Fibroblast of gingiva (primary cell): ENCODE measurements at places on chromosomes 12 and 14.

DNA sequence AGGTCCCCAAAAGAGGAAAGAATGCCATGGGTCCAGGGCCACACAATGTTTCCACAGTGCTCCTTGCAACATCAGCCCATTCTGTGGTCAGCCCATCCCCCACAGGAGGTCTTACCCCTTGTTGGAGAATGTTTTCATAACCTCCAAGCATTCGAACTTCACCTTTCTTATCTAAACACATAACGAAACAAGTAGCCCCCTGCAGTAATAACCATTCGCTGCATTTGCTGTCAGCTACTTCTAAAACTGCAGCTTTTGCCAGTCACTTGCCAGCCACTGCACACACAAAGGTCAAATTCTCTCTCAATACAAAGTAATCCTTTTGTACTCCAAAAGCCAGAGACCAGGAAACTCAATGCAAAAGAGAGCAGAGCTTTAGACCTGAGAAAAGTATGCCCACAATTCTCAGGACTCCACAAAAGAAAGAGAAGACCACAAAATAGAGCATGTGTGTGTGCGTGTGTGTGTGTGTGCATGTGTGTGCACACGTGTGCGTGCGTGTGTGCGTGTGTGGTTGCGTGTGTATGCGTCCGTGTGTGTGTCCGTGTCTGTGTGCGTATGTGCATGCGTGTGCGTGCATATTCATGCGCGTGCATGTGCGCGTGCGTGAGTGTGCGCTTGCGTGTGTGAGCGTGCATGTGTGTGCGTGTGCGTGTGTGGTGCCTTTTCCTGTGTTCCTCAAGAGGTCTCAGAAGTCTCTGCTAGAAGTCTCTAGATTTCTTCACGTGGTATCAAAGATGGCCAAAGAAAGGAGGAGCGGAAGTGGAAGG is 31.7 kb upstream of the NINJ2 start:
- no peak for DNase-seq

- DNase-seq = peak; percentile 40
Observed at GRCh38 chr14:74905595-74906142, 17.4 kb downstream of the RPS6KL1 start.

DNA sequence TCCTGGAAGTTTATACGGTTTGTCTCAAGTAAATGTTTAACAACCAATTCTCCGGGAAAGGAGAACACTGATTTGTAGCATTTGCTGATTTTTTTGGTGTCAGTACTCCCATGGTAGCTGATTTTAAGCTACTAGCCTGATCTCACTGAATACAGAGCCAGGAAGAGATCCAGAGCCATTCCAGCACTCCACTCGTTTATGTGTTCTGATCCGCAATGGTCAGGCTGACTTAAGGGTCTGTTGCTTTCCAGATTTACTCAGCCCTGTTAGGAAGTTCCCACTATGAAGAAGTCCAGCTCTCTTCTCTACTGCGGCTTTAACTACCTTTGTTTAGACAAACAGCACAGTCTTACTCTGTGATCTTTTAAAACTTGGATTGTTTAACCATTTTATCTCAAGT is 38.0 kb upstream of the NID2 start:
- DNase-seq = no peak

DNA sequence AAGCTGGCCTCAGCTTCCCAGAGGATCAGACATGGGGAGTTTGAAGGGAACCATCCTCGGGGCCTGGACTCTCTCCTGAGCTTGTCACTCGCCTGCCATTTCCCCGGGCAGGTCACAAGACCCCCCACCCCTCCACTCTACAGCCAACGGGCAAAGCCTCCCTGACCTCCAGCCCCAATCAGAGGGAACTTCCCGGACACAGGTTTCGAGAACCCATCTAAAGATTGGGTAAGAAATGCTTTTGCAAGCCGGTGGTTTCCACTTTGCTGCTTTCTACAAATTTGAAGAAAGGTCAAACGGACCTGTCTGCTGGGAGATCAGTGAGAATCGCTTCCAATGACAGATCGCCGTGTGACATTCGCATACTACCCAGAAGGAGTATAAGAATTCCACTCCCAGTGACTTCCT is 89.6 kb downstream of the SCARB1 start:
- peak; percentile 65 for DNase-seq

DNA sequence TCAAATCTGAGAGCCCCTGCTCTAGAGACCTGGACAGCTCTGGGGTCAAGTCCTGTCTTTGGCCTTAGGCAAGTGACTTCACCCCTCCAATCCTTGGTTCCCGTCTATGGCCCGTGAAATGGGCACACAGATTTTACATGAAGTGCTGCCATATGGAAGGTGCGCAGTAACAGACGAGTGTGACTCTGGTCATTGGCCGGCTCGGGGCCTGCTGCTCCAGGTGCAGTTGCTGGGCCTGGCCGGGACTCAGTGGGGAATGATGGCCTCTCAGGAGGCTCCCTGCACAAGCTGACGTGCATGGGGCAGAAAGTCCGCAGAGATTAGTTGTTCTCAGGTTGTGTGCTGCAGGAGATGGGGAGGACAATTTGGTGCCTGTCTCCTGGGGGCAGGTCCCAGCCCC is 14.0 kb upstream of the TESC start:
- DNase-seq = no peak

- DNase-seq = no peak
Observed at GRCh38 chr12:5506821-5507231, 74.9 kb downstream of the NTF3 start.

- no peak for DNase-seq
Observed at GRCh38 chr14:22985894-22986507, 3.6 kb upstream of the AJUBA start.

- no peak for DNase-seq
Observed at GRCh38 chr14:83912032-83912642, 1617.8 kb upstream of the FLRT2 start.

DNA sequence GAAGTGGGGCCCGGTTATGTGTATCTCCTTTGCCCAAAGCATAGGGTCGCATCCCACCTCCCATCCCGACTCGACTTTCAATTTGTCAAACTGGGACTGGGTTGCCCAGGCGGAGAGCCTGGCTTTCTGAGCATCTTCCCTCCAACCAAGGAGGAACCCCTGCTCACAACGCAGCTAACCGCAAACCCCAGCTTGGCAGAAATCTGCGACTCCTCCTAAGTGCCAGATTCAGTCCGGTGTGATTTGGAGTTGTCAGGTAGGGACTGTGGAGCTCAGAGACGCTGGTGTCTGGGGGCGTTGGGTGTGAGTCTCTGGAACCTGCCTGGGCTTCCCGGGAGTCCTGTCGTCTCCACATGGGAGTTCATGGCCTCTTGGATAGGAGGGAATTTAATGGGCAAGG is 1126.7 kb downstream of the AACS start:
- DNase-seq = no peak

DNA sequence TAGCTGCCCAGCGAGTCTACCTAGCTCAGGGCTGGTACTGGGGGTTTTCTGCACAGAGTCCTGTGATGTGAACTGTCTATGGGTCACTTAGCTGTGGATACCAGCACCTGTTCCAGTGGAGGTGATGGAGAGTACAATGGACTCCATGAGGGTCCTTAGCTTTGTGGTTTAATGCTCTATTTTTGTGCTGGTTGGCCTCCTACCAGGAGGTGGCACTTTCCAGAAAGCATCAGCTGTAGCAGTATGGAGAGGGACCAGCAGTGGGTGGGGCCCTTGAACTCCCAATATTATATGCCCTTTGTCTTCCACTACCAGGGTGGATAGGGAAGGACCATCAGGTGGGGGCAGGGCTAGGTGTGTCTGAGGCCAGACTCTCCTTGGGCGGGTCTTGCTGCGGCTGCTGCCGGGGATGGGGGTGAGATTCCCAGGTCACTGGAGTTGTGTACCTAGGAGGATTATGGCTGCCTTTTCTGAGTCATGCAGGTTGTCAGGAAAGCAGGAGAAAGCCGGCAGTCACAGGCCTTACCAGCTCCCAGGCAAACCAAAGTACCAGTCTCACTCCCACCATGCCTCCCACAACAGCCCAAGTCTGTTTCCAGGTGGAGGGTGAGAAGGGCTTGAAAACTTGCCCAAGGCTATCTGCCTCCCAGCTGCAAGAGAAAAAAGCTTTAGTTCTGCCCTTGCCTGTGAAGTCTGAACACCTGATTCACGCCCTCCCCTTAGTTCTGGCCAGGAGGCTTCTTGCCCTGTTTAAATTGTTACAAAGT is 163.0 kb upstream of the NUDT4 start:
- no peak for DNase-seq

DNA sequence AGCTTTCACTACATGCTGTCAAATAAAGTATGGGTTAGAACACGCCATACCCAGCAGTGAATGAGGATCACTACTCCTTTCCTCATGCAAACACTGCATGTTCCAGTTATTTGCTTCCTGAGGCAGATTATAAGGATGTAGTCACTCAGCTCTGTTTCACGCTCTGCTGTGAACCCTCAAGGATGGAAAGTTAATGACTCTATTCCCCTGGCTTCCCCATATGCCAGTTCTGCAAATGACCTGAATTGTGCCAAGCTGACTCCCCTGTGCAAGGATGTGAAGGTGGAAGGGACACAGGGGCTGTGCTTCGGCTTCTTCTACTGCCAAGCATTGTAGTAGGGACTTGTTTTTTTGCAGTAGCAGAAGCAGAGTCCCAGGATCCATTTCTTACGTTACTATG is 6.8 kb downstream of the IFI27L1 start:
- no peak for DNase-seq

DNA sequence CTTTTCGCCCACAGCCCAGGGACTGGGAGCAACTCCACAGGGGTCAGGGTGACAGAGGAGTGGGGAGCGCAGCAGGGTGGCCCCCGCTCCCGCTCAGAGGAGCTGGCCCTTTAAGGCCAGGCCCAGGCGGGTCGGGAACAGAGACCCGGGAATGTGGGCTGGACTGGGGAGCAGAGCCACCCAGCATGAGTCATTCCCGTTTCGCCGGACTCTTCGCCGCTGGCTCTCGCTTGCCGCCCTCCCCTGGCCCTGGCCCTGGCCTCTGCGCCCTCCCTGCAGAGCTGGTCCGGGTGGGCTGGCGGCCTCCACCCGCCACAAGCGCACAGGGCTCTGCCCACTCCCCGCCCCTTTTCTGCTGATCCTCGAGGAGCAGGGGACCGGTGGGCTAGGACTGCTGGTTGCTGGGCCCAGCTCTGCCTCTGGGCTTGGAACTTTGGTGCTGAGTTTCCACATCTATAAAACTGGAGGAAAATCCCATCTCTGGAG is 92.8 kb downstream of the NINJ2 start:
- peak; percentile 87 for DNase-seq

DNA sequence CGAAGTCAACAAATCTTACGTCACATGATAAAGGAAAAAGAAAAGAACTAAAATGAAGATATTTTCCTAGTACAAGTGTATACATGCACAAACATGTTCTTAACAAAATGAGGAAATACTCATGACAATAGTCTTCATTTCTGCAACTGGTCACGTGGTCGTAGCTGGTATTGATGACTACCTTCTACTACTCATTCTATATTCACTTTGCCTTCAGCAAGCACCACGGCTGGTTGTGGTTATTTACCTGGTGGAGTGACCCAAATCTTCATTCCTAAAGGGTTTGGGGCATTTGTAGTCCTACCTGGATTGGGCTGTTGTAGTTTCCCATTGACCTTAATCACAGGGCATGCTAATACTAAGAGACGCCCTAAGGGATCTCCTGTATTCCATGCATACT is 51.2 kb downstream of the FIGNL2 start:
- no peak for DNase-seq

DNA sequence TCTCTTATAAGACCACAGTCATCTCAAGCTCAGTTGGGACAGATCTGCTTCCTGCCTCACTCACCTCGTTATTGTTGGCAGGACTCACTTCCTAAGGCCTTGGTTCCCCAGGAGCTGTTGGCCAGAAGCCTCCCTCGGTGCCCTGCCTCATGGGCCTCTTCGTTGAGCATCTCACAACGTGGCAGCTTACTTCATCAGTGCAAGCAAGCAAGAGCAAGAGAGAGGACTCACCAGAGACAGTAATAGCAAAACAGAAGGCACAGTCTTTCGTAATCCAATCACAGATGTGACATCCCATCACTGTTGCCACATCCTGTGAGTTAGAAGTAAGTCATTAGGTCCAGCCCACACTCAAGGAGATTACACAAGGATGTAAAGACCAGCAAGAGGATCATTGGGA is 5.1 kb upstream of the NUMB start:
- peak; percentile 99 for DNase-seq

DNA sequence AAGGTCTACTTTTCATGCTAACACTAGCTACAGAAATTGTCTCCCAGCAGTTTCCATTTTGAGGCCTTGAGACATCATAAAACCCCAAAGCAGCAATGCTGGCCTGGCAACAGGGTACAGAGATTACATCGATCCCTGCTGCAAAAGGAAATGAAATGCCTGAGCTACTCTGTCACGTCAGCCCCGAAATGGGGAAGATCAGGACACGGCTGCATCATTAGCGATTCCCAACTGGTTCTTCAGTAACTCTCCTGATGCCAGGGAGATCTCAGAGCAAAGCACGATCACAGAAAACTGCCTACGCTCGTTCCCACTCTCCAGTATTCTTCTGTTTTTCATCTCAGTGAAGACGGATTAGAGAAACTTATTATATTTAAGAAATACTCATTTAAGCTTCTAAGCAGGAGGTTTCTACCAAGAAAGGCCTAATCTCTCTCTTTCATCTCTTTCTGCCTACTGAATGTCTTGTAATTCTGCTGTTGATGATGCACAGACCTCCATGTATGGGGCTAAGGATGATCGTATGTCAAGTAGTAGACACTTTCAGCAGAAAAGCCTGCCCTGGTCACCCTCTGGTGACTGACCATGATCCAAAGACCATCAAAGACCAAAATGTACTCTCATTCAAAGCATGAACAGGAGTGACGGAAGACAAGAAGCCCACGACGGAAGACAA is 168.5 kb downstream of the RIMBP2 start:
- DNase-seq = no peak

DNA sequence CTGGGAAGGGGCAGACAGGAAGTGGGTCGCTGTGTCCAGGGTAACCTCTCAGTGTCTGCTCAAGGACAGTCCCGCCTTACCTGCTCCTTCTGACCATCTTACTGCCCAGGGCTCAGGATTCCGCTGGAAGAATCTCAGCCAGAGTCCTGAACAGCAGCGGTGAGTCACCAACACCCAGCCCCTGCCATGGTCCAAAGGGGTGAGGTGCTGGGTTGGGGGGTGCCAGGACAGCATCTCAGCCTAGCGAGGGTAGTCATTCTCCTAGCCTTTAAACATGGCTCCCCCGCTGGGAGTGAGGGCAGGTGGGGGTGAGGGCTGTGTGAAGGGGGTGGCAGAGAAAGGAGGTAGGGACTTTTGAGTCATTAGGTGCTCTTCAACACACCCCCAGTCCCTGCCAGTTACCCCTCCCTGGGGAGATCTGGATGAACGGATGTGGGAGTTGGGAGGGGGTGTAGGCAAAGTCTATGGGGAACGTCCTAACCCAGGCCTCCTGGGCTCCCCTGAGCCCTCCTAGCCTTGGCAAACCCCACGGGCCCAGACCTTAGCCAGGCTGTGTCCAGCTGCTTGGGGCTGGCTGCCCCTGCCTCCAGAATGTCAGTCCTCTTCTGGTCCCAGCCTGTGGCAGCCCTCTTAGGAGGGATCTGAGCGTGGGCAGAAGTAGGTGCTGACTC is 2.5 kb downstream of the TAMALIN start:
- no peak for DNase-seq

- DNase-seq = no peak
Observed at GRCh38 chr14:90496379-90496778, 99.5 kb downstream of the CALM1 start.

- no peak for DNase-seq
Observed at GRCh38 chr14:105485739-105486162, 935 bp upstream of the CRIP1 start.

- no peak for DNase-seq
Observed at GRCh38 chr12:111287125-111287900, 81.6 kb downstream of the PHETA1 start.
